Chondrocyte (in vitro differentiated cells): ENCODE measurements at places on chromosomes 2 and 18. TPM values are rescaled to one million over a fixed set of nuclear protein-coding genes. Genes with fewer than 3 reads are reported as not detected.
A peak's percentile ranks its signal among the peaks of the same experiment; 100 is the strongest.

DNA sequence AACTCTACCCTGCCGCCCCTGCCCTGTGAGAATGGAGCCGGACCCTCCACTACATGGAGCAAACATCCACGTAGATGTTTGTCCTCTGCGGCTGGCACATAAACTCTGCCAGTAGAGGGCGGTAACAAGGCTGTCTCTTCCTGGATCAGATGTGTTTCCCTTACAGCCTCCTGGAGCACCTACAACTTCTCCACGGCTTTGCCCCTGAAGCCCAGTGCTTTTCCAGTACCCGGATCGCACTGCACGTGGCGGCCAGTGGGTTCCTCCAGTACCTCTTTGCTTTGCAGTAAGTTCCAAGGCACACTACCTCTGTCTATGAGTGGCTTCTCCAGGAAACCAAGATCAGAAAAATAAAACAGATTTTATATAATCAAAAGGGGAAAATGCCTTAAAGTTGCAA, 651.3 kb downstream of the DCDC2C start:
- H3K4me1 ChIP-seq: no peaks in the 10 kb centered on the region
- no peak for DNase-seq
- H3K36me3 ChIP-seq: no peaks in the 10 kb centered on the region
- no peaks in the 10 kb centered on the region for H3K27me3 ChIP-seq
- H3K27ac ChIP-seq: no peak overlapping the region

- H3K4me3 ChIP-seq: no peak overlapping the region
- H3K4me1 ChIP-seq: peaks cover 8% of the 10 kb centered on the region
- no peaks in the 10 kb centered on the region for H3K27me3 ChIP-seq
- H3K27ac ChIP-seq: no peak overlapping the region
- H3K36me3 ChIP-seq: peaks cover 1% of the 10 kb centered on the region
These were observed 6.7 kb downstream of the SFTPB start for GRCh38 chr2:85661139-85661858.

- DNase-seq: no peak
- H3K27ac ChIP-seq: no peak overlapping the region
- no peaks in the 10 kb centered on the region for H3K4me1 ChIP-seq
- no peak overlapping the region for H3K4me3 ChIP-seq
These were observed 26.2 kb downstream of the CFAP53 start for GRCh38 chr18:50240080-50240563.

GRCh38 chr18:55064073-55064472, 104.8 kb upstream of the CCDC68 start:
- H3K36me3 ChIP-seq: no peaks in the 10 kb centered on the region
- H3K27me3 ChIP-seq: no peaks in the 10 kb centered on the region
- H3K27ac ChIP-seq: no peak overlapping the region
- DNase-seq: no peak
- H3K4me3 ChIP-seq: no peak overlapping the region
- no peaks in the 10 kb centered on the region for H3K4me1 ChIP-seq

DNA sequence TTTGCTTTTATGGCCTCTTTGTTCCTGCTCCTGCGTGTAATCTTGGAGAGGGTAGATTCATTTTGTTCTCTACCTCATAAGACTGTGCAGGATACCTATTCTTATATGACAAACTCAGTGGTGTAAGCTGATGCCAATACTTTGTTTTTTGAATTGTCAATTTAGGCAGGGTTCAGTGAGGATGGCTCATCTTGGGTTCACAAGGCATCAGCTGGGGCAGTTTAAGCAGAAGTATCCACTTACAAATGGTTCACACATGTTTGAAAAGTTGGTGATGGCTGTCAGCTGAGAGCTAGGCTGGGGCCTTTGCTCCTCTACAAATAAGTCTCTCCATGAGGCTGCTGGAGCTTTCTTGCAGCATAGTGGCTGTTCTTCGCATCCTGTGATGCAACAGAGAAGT, 920.6 kb upstream of the PIK3C3 start:
- no peaks in the 10 kb centered on the region for H3K27me3 ChIP-seq
- no peak for DNase-seq
- no peak overlapping the region for H3K4me3 ChIP-seq
- H3K4me1 ChIP-seq: peaks cover 11% of the 10 kb centered on the region

DNA sequence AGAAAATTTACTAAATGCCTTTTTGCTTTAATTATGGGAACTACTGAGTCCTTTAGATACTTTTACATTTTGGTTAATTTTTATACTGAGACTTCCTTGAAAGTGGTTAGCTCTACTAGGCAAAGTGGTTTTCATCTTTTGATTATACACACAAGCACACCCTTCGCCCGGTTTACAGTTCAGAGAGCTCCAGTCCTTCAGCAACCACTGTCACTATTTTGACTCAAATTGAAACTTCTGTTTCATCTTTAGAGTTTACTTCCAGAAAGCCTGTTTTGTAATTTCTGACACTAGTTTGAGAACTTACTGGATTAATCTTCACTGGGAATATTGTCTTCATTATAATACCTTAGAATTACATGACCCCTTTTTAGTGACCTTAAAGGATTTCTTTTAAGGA, 140.3 kb upstream of the FOSL2 start:
- H3K36me3 ChIP-seq: peaks cover 1% of the 10 kb centered on the region
- DNase-seq: no peak
- H3K27ac ChIP-seq: no peak overlapping the region
- H3K4me3 ChIP-seq: no peak overlapping the region

- H3K27ac ChIP-seq: no peak overlapping the region
- no peaks in the 10 kb centered on the region for H3K36me3 ChIP-seq
- no peaks in the 10 kb centered on the region for H3K4me1 ChIP-seq
- no peak overlapping the region for H3K4me3 ChIP-seq
These were observed 159.7 kb upstream of the CDH20 start for GRCh38 chr18:61173554-61173953.

GRCh38 chr18:78979056-78979729, 425 bp upstream of the SALL3 start:
- H3K4me1 ChIP-seq: peaks cover 6% of the 10 kb centered on the region
- peaks cover 62% of the 10 kb centered on the region for H3K27me3 ChIP-seq
- no peak overlapping the region for H3K4me3 ChIP-seq
- H3K27ac ChIP-seq: no peak overlapping the region
- DNase-seq: peak; percentile 81
- peaks cover 3% of the 10 kb centered on the region for H3K36me3 ChIP-seq

DNA sequence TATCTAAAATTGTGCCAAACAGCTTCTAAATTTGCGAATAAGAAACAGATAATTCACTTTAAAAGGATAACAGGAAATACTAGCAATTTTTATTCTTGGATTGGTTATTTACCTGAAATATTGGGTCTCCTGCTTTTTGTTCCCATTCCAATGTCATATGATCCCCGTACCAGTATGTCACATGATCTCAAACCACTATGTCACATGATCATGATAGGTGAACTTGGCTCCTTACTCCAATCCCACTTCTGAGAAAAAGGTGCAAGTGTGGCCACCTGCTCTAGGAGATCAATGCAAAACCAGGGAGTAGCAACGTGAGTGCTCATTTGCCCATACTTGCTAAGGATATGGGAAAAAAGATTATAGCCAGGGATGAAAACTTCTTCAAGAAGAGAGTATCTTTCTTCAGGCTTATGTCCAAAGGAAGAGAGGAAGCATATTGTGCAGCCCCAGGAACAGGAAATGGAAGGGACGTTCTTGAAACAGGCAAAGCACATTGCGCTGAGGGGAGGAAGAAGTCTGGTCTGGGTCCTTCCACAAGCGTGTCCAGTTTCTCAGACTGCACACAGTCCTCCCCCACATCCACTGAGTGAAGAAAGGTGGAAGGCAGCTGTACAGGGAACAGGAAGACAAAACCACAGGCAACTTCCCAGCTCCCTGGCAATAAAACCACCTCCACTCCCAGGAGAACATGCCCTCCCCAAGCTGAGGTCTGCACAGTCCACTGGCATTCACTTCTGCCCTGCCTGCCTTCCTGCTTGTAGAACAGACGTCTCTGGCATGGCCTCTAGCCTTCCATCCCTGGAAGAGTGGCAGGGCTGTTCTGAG, at the start of gene LYG2:
TSS of gene LYG2 (minus strand) at position 176 of the 828 bp plus-strand sequence. CDS start 1,406 bp downstream, outside the sequence.
- H3K4me1 ChIP-seq: no peaks in the 10 kb centered on the region
- peaks cover 2% of the 10 kb centered on the region for H3K36me3 ChIP-seq
- no peak within 1 kb of the TSS for H3K27ac ChIP-seq
- H3K27me3 ChIP-seq: no peaks in the 10 kb centered on the region
- DNase-seq: no peak

MAPRE2 gene
- total RNA-seq: 23.4 to 30.3 TPM (median 26.0 TPM) in 3 replicates

CDH2 gene
- total RNA-seq: 175 to 208 TPM (median 198 TPM) in 3 replicates

STPG4 gene
- 0.25 to 0.58 TPM (median 0.28 TPM) in 3 replicates for total RNA-seq

ABCG8 gene
- not detected in 3 replicates for total RNA-seq

SLC11A1 gene
- total RNA-seq: 0.08 to 0.15 TPM (median 0.10 TPM) in 3 replicates

THADA gene
- 23.6 to 68.0 TPM (median 28.4 TPM) in 3 replicates for total RNA-seq
